ENCODE measurements at places on chromosomes 6 and 20.

GRCh38 chr6:166803471-166803870, 152.9 kb downstream of the RNASET2 start:
- no peak for DNase-seq

- DNase-seq, result no peak
Observed at GRCh38 chr20:708956-709355, 33.4 kb upstream of the SCRT2 start.

DNA sequence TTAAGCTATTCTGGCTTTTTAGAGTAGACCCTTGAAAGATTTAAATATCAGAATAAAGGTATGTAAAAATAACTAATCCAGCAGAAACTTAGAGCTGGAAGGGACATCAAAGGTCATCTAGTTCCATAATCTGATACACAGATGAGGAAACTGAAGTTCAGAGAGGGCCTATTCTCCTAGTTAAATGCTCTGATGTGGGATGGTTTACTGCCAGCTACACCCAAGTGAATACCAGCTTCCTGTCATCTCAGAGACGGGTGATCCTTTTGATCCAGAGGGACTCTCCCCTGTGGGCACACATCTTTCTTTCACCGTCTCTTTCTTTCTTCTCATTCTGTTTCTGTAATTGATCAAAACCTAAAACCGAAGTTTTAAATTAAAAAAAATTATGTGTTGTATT, 94.1 kb downstream of the MAN1A1 start:
- DNase-seq, result no peak

- DNase-seq, result no peak
Observed at GRCh38 chr20:19428324-19428723, 215.9 kb downstream of the SLC24A3 start.

DNA sequence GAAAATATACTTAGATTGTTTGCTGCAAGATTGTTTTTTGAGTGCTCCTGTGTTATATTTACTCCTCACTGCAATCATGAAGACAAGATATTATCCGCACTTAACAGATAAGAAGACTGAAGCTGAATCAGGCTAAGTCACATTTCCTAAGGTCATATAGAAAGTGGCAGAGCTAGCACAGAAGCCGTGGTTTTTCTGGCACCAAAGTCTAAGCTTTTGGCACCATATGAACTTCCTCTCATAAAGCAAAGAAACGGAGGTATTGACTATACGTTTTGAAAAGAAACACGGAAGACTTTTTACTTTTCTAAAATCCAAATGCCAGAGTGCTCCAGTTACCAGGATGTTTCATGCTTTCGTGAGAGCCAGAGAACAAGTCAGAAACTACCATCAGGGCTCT, 9.3 kb upstream of the DTD1 start:
- no peak for DNase-seq
